ENCODE measurements at places on chromosomes 7 and 10.
A peak's percentile ranks its signal among the peaks of the same experiment; 100 is the strongest.

GRCh38 chr7:74365322-74366022 lies 76.3 kb downstream of the CLIP2 start:
- no peak for DNase-seq

GRCh38 chr10:52597189-52597863 lies 175.3 kb downstream of the MBL2 start:
- no peak for DNase-seq

- DNase-seq: no peak
These were observed 71.4 kb downstream of the WDR37 start for GRCh38 chr10:1127629-1128028.

DNA sequence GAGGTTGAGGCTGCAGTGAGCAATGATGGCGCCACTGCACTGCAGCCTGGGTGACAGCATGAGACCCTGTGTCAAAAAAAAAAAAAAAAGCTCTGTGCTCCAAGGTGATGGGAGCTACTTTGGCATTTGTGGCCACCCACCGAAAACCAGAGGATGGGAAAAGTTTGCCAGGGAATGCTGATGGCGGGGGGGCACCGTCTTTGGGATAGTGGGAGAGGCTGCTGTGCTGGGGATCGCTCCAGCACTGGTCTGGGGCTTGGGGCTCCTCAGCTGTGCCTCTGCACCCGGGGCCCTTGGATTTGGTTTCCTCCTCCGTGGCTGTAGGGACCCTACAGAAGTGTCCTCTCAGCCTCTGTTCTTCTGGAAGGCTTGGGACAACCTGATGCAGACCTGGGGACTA lies 11.7 kb upstream of the RAMP3 start:
- no peak for DNase-seq

DNA sequence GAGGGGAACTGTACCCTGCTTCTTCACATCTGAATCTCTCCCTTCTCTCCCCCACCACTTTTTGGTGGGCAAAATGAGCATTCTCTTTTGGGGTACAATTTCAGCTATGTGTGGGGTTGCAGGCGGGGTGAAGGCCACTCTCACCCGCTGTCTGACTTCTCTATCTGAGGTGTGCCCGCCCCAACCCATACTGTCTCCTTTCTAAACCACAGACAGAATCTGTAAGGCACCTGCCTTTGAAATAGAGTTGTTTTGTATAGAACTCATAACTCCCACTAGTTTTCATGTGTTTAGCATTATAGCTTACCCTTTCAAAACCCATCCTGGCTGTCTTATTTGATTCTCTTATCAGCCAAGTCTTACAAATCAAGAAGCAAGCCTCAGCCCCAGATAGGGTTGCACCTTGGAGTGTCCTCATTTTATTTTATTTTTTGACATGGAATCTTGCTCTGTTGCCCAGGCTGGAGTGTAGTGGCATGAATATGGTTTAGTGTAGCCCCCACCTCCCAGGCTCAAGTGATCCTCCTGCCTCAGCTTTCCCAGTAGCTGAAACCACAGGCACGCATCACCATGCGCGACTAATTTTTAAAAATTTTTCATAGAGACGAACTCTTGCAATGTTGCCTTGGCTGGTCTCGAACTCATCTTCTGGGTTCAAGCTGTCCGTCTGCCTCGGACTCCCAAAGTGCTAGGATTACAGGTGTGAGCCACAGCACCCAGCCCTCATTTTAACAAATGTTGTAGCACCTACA lies 11.9 kb downstream of the TSPAN14 start:
- no peak for DNase-seq

GRCh38 chr7:146486519-146486918 lies 369.9 kb downstream of the CNTNAP2 start:
- no peak for DNase-seq

- no peak for DNase-seq
These were observed 170.6 kb downstream of the LRRN3 start for GRCh38 chr7:111261496-111261895.

DNA sequence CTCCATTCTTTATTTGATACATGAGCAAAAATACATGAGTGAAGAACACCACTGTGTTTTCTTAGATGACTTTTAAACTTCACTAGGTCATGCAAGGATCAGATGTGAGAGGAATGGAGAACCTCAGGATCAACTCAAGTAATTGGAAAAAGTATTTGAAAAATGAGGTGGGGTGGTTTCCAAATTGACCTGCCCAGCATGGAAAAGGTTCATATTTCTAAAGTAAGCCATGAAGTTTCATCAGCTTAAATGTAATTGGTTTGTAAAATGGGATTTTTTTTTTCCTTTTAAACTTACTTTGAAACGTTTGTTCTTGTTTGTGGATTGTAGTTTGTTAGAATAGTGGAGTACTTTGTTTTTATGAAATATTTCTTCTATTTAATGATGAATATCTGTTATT lies 134.8 kb downstream of the MLLT10 start:
- DNase-seq: no peak

GRCh38 chr10:75356484-75356883 lies 45.1 kb downstream of the ZNF503 start:
- DNase-seq: no peak

- DNase-seq: no peak
These were observed 114.5 kb downstream of the NKX6-2 start for GRCh38 chr10:132671228-132672154.

DNA sequence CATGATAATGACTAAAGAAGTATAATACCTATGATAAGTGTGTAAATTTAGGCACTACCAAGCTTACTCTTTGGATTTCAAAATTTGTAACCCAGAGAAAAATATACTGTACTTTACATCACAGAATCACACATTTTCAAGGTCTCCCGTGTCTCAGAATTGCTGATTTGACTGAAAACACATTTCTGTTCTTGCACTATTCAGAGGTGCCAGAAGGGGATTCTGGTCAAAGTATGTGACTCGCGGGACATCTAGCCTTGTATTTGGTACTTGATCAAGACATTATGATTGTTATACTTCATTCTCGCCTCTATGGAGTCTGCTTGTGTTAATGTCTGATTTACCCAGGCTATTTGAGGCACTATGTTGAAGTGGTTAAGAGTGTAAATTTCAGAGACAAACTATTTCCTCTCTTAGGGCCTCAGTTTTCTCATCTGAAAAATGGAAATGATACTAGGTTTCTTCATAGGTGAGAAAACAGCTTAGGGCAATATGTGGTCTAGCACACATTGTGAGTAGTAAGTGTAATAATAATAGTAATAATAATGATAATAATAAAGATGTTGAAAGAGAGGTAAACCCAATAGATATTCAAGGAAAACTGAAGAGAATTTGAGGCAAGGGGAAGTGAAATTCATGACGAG lies 320.4 kb downstream of the RNLS start:
- no peak for DNase-seq

GRCh38 chr10:26486990-26487850 lies 49.1 kb downstream of the APBB1IP start:
- peak; percentile 44 for DNase-seq

GRCh38 chr7:100965723-100966541 lies 3.4 kb upstream of the MUC12 start:
- DNase-seq: peak; percentile 63

GRCh38 chr10:133009218-133009950 lies 67.0 kb upstream of the CFAP46 start:
- DNase-seq: no peak
